ELR (cell line): ENCODE measurements at places on chromosomes 5 and 9.

- DNase-seq = no peak
These were observed 160.0 kb downstream of the PIK3R1 start for GRCh38 chr5:68375540-68375939.

DNA sequence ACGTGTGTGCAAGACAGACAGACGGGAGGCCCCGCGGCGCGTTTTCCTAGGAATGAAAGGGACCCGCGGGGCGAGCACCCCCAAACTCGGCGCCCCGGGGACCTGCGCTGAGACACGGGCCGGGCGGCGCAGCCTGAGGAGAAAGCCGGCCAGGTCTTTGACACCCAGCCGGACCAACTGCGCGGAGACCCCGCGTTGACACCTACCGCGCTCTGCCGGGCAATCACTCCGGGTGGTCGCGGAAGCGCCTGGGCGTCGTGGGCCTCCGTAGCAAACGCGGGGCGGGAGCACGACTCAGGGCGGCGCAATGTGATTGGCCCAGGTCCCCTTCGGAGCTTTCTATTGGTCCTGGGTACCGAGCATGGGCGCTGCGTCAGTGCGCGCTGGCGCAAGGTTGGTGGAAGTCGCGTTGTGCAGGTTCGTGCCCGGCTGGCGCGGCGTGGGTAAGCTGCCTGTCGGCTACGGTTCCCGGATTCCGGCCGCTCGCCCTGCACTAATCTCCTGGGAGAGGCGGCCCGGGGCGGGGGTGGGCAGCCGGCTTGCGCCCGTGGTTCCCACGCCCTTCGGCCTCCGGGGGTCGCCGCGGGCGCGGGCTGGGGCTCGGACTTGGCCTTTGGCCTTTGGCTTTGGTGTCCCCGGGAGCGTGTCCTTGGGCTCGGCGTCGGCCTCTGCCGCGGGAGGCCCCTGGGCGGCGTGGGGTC is at the start of the genes FASTKD3 and MTRR:
TSS of gene FASTKD3 (minus strand) at position 259 of the 701 bp plus-strand sequence. CDS start 948 bp downstream, outside the sequence.
TSS of gene MTRR (plus strand) at position 376 of the 701 bp plus-strand sequence. CDS start 1,647 bp downstream, outside the sequence.
- peak; percentile 95 for DNase-seq

GRCh38 chr5:82526540-82526939 is 248.4 kb upstream of the RPS23 start:
- no peak for DNase-seq

- no peak for DNase-seq
These were observed 96.0 kb upstream of the SLC28A3 start for GRCh38 chr9:84436386-84437109.

GRCh38 chr9:90086101-90086511 is 481.3 kb downstream of the GADD45G start:
- no peak for DNase-seq

GRCh38 chr5:58341476-58341875 is 118.4 kb downstream of the PLK2 start:
- no peak for DNase-seq

DNA sequence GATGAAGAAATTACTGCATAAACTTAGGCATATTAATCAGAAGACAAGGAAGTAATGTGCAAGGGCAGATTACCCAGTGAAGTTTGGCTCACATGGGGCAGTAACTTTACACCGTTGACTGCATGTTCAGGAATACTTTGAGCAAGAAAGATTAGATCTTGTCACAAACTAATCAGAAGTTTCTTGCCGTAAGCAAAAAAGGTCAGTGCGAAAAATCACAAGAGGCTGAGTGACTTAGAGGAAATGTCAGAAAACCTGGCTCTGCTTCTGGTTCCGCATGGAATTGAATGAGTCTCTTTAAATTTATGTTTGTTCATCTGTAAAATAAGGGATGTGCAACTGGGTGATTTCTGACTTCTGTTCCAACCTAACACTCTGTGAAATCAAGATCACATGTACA is 64.4 kb downstream of the PARP8 start:
- no peak for DNase-seq

- DNase-seq = peak; percentile 52
These were observed 55.9 kb upstream of the SLCO6A1 start for GRCh38 chr5:102554728-102555127.

DNA sequence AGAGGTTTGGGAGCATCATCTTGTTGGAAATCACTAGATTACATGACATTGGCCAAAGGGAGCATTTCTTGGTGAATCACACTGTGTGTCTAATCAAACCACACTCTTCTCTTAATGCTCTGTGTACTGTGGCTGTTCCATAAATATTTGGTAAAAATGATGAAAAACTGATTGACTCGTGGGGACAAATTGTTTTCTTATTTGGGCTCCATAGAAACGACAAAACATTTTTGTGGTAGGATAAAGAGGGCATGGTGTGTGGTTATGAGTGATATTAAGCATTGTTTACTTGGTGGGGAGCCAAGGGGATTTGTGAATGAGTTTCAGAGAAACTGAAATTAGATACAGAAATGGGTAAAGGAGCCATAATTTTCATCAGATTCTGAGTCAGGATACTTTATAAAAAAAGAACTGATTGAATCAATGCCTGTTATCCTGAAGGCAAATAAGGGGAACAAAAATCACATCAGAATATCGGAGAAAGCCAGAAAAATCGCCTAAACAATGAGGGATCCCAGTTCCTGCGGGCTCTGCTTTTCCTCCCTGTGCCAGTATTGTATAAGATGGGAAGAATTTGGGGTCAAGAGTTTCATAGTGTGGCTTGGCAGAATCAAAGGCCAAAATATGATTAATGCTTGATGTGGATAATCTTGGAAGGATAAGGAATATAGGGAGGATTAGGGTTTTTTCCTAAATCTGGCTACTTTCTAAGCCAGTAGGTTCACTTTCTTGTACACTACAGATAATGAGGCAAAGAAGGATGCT is 33.3 kb downstream of the FBXL7 start:
- peak; percentile 45 for DNase-seq

GRCh38 chr9:68437785-68438184 is 81.4 kb downstream of the PGM5 start:
- DNase-seq = no peak

DNA sequence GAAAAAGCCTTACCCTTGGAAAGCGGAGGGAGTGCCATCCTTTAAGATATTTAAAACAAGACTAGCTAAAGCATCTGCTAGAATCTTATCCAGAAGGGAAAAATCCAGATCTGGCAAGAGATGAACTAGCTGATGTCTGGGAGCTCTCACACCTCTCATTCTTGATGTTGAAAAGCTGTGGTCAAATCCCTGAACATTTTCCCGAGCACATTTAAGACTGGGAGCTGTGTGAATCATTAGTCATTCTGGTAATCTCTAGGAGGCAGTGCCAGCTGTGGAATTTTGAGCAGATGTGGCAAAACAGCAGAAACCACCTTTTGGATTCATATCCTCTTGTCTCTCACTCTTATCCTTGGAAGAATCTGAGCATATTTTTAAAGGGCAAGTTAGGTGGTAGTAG is 218.0 kb downstream of the MAN2A1 start:
- peak; percentile 65 for DNase-seq

DNA sequence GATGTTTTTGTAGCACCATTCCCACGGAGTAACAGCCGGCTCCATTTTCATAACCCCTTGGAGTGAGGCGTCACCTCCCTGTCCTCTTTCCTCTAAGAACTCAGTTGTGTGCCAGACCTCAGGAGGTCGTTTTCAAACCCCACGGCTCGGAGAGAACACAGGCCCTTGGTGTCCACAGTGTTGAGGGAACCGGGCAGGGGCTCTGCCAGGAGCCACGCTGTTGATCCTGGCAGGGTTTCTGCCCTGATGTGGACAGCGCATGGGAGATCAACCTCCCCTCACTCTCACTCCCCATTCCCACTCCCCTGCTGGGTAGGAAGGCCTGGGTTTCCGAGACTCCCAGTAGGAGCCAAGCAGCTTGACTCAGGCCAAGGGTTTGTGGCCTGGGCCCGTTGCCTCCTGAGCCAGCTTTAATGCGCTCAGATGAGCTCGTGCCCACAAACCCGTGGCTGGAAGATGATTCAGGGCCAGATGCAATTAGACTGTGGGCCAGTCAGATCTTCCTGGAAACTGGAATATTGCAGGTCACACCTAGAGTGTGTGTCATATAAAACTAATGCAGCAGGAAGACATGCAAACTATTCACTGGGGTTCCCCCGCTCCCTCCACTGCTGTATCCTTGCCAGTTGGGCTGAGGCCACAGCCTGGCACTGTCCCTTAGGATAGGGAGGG is 133.4 kb downstream of the SLC12A2 start:
- peak; percentile 71 for DNase-seq

GRCh38 chr9:120891884-120892747 is 15.1 kb upstream of the PHF19 start:
- DNase-seq = no peak

DNA sequence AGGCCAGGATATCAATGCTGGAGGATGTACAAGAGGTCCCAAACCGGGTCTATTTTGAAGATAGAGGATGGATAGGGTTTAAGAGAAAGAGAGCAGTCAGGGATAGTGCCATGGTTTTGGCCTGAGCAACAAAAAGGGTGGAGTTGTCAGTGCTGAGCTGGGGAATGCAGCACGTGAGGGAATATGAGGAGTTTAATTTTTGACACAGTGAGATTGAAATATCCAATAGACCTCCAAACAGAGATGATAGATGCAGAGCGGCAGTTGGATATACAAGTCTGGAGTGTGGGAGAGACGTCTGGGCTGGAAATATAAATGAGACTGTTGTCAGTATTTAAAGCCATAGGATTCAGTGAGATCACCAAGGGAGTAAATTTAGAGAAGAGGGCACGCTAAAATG is 136.7 kb upstream of the EFNA5 start:
- DNase-seq = no peak
